Liver (tissue), 10 donors: ENCODE measurements at places on chromosomes 1 and 21.

- no peak for DNase-seq
Observed at GRCh38 chr1:112772781-112773180, 57.6 kb upstream of the PPM1J start.

DNA sequence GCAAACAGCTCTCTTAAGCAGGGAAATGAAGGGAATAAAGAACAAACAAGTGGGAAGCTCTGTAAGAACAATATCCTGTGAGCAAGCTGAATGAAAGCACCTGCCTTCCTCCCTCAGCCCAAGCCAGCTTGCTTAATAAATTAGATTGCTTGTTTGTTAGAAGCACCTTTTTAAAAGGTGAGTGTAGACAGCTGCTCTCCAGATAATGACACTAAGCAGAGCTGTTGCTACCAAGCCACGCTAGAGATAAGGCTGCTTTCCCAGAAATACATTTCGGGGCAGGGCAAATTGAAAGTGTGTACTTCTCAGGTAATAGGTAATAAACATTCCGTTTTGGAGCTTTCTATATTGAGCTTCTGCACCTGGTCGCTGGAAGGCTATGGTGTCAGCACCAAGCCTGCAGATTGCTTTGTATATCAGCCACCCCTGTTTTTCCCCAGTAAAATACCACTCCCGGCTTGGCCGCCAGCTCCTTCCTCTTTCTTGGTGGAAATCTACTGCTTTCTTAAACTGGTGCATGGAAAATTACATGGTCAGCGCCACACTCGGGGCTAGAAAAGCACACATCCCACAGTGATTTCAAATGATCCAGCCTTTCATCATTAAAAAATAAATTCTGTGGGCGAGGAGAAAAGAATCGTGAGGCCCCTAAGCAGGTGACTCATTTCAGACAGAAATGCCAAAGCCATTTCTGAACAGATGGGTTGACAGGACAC, 151.3 kb downstream of the ETS2 start:
- no peak for DNase-seq

- no peak for DNase-seq
Observed at GRCh38 chr1:153333902-153334301, 14.7 kb downstream of the PGLYRP4 start.

GRCh38 chr1:10105484-10105883, 72.7 kb downstream of the UBE4B start:
- no peak for DNase-seq

GRCh38 chr1:193549081-193549480, 362.7 kb upstream of the B3GALT2 start:
- DNase-seq = no peak

GRCh38 chr1:183370399-183371058, 47.7 kb downstream of the NMNAT2 start:
- DNase-seq = no peak

DNA sequence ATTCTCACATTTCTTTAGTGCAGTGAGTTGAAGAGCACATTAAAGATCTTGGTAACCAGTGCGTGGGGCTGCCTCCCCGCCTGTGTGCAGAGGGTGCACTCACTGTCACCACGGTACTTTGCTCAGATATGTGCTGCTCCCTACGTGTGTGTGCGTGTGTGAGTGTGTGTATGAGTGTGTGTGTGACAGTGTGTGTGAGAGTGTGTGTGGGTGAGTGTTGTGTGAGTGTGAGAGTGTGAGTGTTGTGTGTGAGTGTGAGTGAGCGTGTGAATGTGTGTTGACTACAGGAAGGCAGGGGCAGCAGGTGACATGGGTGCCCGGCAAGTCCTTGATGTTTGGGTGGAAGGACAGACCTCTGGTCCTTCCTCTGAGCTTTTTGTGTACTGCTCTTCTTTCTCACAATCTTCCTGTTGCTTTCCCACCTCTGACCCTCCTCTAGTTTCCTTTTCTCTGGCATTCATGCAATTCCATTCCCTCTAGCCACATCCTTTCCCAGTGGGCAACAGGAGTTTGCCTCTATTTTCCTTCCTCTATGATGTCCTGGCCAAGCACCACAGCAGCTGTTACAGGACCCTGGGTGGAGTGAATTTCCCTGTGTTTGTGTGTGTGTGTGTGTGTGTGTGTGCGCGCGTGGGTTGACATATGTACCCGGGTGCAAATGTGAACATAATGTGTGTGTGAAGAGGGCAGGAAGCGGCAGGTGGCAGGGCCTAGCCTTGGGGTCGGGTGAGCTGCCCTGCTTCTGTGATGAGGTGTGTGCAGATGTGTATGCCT, 19.8 kb downstream of the LHX4 start:
- no peak for DNase-seq

DNA sequence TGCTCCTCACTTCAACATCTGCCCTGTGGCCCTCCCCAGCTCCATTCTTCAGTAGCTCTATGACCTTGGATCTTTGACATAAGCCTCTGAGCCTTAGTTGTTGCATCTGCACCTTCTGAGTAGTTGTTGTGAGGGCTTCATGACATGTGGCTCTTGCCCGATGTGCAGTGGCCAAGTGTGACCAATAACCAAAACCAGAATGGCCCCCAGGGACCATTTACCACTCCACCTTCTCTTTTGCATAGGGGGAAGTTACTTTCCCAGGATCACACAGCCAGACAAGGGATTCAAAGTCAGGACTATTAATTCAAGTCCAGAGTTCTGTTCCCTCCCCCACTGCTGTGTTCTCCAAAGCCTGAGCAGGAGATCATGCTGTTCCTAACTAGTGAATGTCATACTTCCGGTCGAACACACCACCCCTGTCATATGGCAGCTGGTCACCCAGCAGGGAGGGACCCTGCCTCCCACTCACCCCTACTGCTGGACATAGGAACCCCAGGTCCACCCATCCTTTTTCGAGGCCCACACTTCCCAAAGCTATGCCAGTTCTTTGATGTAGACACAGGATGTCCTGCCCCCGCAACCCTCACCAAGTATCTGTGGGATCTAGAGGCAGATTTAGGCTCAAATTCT, 4.0 kb downstream of the FGR start:
- no peak for DNase-seq

DNA sequence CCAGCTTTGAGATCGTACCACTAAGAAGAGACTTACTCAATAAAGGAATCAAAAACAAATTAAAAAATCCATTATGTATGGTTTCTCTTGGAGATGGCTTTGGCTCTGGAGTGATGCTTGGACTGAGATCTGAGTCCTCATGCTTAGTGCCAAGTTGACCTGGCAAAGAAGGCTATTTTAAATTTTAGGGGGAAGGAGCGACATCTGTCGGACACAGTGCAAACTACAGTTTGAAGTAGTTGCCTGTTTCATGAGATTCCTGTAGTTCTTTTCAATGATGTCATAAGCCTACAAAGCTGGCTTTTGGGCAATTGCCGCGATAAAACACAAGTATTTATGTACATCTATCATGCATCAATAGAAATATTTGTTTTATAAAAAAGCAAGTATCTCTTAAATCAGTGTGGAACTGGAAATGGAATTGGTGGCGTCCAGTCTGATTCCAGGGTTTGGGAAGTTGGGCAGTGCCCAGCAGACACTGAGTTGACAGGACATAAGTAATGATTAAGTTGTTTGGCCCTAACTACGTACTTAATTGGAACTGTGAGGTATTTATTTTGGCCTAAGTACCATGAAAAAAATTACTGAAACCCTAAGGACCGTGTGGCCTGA, 50.0 kb downstream of the TBCE start:
- peak; percentile 69 for DNase-seq

DNA sequence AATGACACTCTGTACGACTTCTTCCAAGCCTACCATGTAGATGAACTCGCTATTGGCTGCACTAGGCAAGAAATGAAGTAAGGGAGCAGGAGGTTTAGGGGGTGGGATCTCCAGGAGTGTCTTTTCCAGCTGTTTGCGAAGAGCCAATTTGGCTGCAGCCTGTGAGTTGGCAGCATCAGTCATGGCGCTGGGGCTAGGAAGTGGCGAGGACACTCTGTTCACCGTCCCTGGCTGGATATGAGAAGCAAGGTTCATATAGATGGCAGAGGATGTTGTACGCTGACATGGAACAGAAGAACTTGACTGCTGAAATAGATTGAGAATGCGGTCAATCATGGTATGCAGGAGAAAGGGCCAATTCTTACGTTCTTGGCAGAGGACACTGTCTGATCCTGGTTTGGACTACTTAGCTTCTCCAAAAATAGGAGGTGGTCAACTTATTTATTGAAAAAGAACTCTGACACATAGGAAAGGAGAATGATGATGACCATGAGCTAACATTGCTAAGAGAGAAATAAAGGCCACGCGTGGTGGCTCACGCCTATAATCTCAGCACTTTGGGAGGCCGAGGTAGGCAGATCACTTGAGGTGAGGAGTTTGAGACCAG, 41.2 kb downstream of the SLC27A3 start:
- no peak for DNase-seq

GRCh38 chr1:178573330-178573729, 60.4 kb downstream of the TEX35 start:
- DNase-seq = no peak

DNA sequence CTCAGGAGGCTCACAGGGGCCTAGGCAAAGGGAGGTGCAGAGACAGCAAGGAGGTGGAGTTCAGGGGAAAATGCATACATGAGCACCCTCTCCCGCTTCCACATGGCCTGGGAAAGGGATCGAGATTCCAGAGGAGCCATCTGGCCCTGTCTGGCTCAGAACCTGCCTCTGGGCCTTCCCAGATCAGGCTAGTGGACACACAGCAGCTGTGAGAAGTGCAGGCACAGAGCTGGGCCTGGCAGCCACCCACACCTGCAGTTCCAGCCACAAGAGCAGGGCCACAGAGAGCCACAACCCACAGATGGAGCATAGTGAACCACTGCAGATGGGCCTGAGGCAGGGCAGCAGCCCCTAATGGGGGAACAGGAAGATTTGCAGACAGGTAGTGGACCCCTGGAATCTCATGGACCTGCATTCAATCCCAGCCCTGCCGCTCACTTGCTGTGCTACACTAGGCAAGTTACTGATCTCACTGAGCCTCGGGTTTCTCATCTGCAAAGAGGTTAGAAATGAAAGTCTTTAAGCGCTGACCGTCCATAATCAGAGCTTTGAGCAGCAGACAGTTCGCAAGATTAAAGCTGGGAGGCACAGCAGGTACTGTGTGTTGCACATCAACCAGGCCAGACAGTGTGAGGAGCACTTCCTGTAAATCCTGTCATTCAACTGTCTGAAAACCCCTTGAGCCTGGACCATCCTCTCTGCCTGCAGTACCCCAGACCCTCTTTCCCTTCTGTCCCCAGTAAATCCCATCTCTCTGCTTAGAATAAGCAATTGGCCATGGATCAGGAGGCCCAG, 58.0 kb downstream of the MATN1 start:
- DNase-seq = no peak

DNA sequence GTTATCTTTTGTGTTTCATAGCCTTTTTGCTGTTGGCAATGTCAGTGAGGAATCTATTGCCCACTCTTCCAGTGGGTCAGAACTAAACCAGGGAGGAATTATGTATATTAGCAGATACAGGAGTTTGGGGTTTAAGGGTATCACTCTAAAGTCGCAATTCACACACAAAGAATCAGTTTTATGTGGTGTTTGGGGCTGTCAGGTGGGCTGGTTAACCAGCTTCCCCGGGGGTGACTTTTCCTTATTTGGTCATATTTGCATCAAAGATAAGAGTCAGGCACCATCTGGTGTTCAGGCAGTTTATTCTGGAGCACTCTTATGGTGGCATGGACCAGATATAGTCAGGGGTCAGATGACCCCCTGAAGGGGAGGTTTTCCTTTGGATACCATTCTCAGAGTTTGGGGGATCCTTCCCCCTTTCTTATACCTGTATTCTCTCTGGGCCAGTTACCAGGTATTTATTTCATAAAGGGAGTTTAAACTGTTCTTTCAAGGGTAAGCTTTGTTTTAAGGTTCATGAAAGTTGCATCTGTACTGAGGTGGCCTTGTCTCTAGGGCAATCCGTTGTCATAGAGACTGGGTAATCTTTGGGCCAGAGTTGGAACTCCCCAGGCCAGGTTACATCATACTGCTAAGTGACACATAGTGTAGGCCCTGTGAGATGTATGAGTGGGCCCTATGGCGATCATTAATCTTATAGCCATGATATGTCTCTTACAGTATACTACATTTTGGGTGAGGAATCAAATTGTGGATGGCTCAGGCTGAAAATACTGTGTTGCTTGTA, 148.2 kb downstream of the RWDD3 start:
- DNase-seq = no peak

DNA sequence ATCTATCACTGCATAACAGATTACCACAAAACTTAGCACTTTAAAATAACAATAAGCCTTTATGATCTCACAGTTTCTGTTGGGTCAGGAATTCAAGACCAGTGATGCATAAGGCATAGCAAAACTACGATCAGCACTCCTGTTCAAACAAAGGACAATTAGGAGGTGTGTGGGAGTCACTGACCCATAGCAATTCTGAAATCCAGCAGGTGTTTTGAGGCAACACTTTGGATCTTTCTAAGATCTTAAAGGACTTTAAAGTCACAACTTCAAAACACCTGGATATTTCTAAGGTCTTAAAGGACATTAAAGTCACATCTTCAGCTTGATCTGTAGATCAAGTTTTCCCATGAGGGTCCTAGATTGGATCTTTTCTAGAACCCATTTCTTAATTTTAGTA, 35.3 kb downstream of the AKT3 start:
- DNase-seq = no peak

DNA sequence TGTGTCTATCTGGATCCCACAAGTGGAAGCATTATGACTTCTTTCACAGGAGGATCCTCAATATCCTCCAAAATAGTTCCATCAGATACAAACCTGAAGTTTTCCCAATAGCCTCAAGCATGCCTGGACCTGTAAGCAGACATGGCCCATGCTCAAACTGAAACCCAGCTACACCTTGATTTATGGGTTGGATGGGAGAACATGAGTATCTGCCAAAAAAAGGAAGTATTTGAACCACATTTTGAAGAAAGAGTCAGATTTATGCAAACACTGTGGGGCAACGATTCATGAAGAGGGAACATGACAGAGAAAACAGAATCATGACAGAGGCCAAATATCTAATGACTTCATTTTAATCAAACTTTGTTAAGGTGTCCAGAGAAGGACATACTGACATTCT, 351.0 kb upstream of the NFIA start:
- no peak for DNase-seq

GRCh38 chr1:145901312-145902021, 8.4 kb downstream of the ITGA10 start:
- no peak for DNase-seq

GRCh38 chr1:235823684-235824083, 43.0 kb downstream of the LYST start:
- no peak for DNase-seq

DNA sequence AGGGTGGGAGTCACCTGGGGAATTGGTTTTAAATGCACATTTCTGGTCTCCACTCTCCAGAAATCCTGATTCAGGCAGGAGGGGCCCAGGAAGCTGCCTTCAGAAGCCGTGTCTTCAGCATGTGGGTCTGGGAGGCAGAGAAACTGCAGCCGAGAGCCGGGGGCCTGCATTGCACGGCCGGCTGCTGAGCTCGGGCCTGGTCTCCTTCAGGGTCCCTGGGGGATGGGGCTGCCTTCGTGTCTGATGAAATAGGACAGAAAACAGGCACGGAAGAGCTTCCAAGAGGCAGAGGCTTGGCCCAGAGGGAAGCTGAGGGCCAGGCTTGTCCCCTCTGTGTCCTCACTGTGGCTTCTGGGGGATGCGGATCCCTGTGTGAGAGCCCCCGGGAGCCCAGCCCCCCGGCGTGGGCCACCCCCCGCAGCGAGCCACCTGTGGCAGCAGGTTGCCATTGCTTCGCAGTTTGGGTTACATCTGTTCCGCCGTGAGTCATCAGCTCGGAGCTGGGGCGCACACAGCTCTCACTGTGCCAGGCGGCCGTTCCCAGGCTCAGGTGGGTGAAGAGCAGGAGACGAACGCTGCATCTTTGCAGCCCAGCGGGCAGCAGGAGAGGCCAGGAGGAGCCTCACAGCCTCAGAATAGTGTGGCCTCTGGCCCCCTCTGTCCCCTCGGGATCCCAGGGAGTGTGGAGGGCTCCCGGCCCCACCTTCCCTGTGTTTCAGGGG, 72.4 kb downstream of the AJAP1 start:
- DNase-seq = no peak
